ENCODE measurements at places on chromosomes 12 and 14.

DNA sequence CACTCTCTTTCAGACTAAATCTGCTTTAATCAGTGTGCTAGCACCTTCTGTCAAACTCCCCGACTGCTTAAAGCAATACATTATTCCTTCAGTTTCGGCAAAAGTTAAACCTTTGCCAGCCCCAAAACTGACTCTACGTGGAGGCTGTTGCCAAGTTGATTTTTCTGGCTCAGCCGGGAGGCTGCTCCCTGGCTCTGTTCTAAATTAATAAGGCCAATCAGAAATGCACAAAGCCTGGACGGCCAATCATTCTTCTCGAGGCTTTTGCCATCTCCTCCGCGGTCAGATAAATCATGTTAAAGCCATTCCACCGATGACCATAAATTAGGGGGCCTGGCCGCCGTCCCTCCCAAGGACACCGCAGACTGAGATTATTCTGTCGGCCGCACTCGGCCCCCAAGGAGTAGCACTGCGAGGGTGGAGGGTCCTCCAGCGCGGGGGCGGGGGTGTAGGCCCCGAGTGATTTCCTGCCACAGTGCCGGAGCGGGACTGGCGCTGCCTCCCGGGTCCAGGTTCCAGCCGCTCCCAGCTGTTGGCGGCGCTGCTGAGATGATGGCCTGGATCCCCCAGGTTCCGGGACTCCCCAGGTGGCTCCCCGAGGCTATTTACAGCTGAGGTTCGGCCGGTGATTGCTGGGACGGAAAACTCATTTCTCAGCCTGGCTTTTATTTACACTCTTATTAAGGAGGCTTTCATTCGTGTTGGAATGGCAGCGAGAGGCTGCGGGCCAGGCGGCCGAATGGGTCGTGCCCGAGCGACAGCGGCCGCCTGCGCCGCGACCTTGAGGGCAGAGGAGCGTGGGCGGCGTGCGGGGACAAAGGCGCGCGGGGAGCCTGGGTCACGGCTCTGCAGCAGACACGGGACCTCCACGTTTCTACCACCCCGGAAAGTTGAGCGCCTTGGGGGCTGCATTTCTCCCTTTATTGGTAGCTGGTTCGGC is 165.1 kb downstream of the MON2 start:
- no peak for DNase-seq

DNA sequence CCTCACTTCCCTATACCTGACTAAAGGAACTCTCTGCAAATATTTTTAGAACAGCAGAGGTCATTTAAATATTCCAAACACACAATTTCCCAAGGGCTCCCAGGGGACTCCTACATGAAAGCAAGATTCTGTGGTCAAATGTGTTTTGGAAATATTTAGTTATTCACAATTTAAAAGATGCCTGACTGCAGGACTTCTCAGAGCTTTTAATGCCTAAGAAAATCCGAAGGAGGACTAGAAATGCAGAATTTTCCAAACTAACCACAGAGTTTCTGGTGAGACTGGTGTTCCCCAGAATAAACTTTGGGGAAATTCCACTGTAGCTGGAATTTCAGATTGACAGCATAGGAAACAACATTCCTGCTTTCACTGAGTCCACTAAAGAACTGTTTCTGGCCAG is 84.8 kb upstream of the MAP1LC3B2 start:
- DNase-seq = no peak

GRCh38 chr14:74658535-74659131 is 46.6 kb upstream of the LTBP2 start:
- no peak for DNase-seq

DNA sequence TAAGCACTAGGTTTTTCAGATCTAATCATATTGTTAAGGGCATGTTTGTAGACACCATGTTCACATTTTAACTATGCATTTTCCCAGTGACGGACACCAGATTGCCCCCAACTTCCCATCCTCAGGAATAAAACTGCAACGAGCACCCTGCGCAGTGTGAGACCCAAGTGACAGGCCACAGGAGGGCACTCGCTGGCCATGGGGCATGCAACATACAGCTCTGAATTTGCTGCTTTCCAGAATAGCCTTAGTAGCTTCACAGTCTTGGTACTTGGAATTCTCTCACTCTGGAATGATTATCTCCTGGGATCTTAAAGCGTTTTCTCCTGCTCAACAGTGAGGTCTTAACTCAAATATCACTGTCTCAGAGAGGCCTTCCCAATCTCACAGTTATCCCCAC is 972 bp upstream of the DDX47 start:
- no peak for DNase-seq

GRCh38 chr14:21103411-21103709 is 2.5 kb downstream of the TMEM253 start:
- DNase-seq = no peak

- no peak for DNase-seq
Observed at GRCh38 chr14:57161583-57162234, 107.0 kb downstream of the EXOC5 start.

- DNase-seq = no peak
Observed at GRCh38 chr12:104713444-104713843, 244.6 kb downstream of the SLC41A2 start.

DNA sequence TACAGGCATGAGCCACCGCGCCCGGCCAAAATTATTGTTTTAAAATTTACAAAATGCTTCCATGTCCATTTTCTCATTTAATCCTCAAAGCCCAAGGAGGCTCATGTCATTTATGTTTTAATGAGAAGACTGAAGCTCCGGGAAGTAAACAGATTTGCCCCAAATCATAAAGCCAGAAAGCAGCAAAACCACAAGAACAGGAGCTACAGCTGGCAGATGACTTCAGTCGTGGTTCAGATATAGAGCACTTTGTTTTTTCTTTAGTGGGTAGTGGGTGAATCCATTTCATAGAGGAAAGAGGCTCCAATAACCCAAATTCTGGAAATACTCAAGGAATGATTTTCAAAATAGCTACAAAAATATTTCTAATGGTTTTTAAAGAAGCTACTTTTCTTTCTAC is 45.4 kb upstream of the VPS33A start:
- DNase-seq = no peak

DNA sequence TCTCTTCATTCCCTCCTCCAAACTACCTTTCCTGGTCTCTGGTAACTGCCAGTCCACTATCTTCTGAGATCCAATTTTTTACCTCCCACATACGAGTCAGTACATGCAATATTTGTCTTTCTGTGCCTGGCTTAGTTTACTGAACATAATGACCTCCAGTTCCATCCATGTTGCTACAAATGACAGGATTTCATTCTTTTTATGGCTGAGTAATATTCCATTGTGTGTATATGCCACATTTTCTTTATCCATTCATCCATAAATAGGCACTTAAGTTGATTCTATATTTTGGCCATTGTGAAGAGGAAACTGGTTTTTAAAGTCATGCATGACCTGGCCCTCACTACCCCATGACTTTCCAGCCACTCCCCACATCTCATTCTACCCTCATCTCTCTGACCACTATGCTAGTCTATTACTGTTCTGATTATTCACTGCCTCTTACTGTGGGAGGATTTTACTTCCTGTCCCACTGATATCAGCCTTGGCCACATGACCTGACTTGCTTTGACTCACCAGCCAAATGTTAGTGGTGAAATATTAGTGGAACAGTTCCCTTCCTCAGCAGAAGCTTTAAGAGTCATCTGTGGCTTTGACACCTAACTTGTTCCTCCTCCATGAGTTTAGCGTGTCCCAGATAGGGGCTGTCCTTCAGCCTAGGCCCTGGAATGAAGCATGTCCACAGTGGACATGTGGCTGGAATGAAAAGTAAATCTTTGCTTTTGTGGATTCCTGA is 52.2 kb downstream of the GOLGA5 start:
- no peak for DNase-seq

DNA sequence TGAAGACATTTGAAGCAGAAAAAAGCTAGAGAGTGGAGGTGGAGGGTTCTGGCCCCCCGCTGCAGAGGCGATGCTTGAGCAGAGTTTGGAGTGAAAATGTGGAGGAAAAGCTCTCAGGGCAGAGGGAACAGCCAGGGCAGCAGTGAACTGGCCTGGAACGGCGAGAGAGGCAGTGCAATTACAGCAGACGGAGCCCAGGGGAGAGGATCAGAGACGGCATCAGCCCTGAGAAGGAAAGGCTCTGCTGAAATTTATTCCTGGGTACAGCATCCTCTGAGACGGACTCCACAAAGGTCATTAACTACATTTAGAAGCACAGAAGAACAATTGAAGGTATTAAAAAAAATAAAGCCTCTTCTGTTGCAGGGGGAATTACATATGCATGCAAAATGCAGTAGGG is 14.2 kb downstream of the STON2 start:
- no peak for DNase-seq

DNA sequence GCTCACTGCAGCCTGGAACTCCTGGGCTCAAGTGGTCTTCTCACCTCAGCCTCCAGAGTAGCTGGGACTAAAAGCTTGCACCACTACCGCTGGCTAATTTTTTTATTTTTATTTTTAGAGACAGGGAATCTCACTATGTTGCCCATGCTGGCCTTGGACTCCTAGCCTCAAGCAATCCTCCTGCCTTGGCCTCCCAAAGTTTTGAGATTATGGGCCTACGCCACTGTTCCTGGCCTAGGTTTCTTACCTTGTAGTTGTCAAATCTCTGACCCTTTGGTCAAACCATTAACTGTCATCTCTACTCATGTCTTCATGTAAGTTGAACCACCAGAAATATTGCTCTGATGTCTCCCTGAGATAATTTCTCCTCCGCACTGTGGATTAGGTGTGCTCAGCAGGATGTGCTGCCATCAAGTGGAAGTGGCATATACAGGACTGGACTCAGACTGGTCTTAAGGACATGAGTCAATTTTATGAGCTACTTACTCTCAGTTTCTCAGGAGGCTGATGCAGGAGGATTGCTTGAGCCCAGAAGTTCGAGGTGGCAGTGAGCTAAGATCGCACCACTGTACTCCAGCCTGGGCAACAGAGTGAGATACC is 28.5 kb downstream of the ACTR6 start:
- DNase-seq = no peak

DNA sequence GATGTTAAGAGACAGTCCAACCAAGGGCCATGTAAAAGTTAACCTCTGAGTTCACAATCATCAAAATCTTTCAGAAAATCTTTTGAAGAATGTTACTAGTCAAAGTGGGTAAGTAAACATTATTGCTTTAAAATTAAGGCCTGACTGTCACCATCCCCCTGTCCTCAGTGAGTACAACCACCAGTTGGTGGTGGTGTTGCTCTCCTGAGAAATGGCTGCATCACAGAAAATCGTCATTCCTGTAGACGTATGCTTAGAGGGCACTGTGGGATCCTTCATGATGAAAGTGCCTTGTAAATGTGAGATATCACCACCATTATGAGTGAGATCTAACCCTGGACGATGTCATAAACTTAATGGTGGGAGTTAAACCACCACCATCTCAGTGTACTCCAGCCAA is 451.2 kb downstream of the RPS29 start:
- no peak for DNase-seq

GRCh38 chr12:6962285-6963015 is 8.0 kb downstream of the PHB2 start:
- DNase-seq = no peak

DNA sequence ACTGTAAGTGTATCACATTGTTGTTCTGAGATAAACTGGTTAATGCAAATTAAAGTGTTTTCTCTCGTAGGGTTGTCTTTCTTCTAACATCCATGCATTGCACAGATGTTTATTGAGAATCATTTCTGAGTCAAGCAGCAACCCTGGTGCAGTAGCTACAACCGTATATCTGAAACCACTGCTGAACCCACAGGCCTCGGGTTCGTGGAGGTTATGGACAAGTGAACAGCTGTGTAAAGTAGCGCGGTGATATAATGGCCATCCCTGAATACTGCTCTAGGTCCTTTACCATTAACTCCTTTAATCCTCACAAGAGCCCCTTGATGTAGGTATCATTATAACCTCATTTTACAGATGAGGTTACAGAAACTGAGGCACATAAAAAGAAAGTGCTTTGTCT is 486.1 kb upstream of the TMEM132C start:
- no peak for DNase-seq

DNA sequence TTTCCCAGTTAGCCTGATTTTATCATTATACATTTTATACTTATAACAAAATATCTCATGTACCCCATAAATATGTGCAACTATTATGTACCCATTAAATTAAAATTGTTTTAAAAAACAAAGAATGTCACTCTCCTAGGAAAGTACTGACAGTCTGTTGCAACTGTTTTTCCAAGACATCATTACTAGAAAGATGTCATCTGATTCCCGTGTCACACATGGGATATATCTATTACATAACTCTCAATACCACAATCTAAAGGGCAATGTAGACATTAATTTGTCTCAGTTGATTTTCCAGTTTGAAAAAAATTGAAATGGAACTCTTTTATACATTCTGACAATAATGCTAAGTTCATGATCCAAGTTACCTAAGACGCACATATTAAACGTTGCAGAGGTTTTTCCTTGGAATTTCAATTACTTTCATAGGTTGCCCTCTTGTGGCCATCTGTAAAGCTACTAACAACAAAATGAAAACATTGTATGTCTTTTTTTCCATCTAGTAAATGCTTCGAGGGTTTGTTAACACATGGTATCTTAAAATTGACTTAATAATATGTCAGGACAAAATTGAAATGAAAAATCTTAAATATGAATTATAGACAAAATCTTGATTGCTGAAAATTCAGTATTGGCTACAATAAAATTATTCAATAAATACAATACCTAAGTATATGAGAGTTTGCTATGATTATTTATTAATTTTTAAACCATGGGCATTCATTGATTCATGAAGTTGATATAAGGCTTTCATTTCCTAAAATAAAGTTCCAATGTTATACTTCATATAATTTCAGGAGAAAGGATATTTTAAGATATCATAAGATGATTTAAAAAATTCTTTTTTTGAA is 131.6 kb downstream of the PPFIA2 start:
- DNase-seq = no peak

- DNase-seq = no peak
Observed at GRCh38 chr12:14960548-14961465, 594 bp downstream of the ARHGDIB start.

DNA sequence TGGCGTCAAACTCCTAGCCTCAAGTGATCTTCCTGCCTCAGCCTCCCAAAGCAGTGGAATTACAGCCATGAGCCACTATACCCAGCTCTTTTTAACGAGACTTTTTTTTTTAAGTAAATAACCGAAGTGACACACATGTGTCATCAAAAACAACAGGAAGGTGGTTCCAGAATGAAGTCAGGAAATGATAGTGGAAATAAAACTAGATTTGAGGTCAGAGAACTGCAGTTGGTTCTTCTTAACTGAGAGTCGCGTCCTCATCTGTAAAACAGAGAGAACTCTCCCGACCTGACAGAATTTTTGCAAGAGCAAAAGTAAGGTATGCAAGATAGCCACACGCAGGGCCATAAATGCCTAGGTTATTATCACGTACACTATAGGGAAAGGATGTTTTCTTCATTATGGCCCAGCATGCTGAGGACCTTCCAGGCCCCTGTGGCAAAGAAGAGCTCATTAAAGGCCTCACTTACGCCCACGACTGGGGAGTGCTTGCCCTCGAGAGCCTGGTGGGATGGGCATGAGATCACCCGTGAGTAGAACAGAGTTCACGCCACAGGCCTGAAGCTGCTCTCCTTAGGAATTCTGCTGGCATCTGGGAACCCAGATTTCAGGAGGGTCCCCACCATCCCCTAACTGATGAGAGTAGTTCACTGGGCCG is 67.2 kb downstream of the SCARB1 start:
- DNase-seq = no peak

- DNase-seq = peak; percentile 26
Observed at GRCh38 chr12:131920157-131920508, 8.9 kb upstream of the PUS1 start.

All from 8988T (cell line).